ENCODE measurements at places on chromosomes 7 and 10.

- peak; percentile 20 for DNase-seq
Measured at GRCh38 chr10:132270256-132270655, 37.5 kb downstream of the STK32C start.

DNA sequence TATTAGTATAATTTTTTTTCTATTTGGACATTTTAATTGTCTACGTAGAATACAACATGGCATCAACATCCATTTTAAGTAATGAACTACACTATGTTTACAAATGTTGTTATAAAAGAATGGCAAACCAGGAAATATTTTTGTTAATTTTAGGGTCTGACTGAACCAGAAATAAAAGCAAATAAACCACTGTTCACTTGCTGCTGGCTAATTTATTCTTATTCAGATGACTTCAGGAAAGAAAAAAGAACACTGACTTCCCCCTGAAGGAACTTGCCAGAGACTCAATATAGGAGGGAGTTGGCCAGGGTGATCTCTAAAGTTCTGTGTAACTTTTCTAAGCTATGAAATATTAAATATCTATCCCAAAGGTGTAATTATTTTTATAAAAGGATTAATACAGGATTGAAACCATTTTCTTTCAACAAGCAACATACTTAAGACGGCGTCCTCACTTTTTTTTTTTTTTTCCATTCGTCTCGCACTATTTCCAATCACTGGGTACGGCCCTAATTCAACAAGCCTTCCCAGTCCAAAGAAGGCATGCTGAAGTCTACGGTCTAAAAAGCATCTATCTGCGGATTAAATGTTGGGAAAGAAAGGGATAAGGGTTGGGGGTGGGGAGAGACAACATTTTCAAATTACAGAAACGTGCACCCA lies 1.2 kb downstream of the USP6NL start:
- no peak for DNase-seq

DNA sequence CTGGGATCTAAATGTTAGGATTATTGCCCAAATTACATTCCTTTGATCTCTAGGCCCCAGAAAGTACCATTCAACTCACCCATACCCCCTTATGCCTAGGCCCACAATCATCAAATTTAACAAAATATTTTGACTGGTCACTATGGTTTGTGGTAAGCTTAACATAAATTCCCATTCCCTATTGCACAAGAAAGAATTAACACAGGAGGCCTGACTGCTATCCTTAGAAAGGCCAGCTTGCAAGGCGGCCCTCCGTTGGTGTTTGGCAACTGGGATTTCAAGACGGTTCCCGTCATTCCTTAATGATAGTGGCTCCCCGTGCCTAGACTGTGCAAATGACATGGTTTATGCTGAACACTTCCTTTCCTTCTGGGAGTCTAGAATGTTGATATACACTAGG lies 29.6 kb downstream of the ARHGAP21 start:
- no peak for DNase-seq

DNA sequence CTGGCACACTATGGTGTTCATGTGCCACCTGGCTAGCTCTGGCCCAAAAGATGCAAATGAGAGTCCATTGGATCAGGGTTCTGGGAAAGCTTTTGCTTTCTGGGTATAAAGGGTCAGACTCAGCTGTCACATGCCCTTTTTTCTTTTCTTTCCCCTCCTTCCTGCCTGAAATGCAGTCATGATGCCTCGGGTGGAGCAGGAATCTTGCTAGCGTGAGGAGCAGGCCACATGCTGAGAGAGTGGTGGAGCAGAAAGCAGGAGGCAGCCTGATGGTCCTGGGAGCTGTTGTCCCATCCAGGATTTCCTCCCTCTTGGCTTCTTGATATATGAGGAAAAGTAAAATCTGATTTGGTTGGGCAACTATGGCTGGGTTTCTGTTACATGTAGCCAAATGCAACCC lies 2.7 kb upstream of the LHPP start:
- DNase-seq = no peak

GRCh38 chr7:132176719-132177118 lies 399.6 kb downstream of the PLXNA4 start:
- no peak for DNase-seq

DNA sequence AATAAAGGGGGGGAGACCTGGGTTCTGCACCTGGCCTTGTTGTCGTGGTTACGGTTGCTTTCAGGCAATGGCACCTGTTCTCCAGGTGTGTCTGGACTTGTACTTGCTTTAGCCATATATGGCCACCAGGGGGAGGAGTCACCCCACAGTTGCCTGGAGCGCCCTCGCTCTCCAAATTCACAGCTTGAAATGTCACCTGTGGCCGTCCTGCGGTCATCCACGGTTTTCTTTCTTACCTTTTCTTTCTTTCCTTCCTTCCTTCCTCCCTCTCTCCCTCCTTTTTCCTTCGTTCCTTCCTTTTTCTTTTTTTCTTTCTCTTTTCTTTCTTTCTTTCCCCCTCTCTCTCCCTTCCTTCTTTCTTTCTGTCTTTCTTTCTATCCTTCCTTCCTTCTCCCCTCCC lies 157.2 kb upstream of the ZNF92 start:
- DNase-seq = peak; percentile 42

GRCh38 chr10:43287056-43288007 lies 20.5 kb upstream of the RASGEF1A start:
- no peak for DNase-seq

DNA sequence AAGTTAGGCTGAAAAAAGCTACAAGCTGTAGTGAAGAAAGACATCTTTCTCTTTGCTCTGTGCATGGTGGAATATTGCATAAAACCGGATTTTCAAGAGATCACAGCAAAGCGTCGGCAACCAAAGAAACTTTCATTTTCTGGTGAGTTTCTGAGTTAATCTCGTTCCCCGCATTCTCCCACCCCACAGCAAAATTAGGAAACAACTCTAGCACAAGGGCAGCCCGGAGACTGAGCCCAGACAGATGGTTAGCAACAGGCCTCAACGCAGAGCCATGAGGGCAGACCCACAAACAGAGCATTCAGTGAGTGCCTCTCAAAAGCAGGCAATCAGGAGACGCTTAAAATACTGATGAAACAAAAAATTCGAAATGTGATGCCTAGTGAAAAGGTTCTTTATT lies 396.1 kb upstream of the KLF6 start:
- no peak for DNase-seq

- DNase-seq = no peak
Measured at GRCh38 chr10:109898007-109898406, 25.3 kb downstream of the XPNPEP1 start.

DNA sequence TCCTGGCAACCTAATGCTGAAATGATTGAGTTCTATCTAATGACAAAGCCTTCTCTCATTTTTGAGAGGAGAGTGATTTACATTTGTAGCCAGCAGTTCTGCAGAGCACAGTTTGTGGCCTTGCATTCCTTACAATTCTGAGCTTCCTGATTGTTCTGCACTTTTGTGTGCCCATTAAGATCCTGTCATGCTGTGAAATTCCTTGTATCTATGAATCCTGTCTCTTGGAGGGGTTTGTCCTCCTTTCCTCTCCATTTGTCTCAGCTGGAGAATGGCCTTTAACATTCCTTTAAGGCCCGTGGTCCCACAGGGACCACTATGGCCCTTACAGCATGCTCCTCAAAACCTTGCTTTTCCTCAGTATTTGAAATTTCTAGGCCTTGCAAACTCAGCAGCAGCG lies 10.4 kb downstream of the KLHL7 start:
- no peak for DNase-seq

DNA sequence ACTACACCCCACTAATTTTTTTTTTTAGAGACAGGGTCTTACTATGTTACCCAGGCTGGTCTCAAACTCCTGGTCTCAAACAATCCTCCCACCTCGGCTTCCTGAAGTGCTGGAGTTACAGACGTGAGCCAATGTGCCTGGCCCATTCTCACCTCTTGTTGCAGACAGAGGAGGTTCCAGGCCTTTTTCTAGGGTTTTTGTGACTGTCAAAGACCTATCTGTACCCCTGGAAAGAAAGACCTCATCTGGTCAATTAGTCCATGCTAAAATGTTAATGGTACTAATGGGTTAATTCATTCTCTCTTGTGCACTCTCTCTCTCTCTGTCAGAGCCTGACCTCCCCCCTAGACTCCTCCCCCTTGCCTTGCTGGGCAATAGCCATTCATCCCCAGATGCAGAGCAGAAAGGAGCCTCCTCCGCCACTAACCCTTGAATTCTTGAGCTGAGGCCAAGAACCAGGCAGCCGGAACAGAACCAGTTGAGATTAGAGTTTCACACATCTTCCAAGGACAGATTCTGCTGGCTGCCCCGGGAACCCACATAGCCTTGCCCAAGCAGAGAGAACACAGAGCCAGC lies 209.7 kb downstream of the SKIDA1 start:
- peak; percentile 76 for DNase-seq

GRCh38 chr7:23470330-23471105 lies at the start of gene IGF2BP3:
Gene IGF2BP3 (minus strand): TSS chr7:23470491. CDS start chr7:23470110, 381 bp downstream.
- DNase-seq = no peak

- no peak for DNase-seq
Measured at GRCh38 chr7:18724318-18724717, 228.8 kb downstream of the HDAC9 start.

GRCh38 chr10:57689596-57690297 lies 577.9 kb downstream of the IPMK start:
- no peak for DNase-seq

DNA sequence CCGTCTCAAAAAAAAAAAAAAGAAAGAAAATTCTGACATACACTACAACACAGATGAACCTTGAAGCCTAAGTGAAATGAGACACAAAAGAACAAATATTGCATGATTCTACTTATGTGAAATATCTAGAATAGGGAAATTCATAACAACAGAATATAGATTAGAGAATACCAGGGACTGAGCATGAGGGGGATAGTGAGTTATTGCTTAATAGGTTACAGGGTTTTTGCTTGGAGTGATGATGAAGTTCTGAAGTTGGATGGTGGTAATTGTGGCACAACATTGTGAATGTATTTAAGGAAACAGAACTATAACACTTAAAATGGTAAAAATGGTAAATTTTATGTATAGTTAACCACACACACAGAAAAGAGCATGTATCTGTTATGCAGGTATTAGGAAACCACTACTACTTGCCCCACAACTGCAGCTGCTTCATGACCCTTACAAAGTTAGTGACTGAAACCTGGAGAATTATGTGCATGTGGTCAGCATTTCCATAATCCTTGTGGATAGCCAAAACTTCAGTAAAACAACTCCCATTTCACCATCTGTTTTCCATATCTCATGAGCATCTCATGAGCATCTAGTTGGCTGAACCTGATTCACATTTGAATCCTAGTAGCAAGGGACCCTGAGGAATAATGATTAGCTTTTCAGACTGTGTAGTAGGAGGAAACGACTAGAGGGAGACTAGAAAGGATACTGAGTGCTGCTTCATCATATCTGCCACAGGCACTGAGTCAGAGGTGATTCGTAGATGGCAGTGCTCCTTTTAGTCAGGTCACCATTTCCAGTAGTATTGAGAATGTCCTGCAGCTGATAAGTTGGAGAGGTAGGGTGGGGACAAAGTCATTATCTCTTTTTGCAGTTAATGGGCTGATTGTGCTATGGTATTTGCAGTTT lies 26.3 kb downstream of the SAMD8 start:
- no peak for DNase-seq

GRCh38 chr7:130872341-130872740 lies 138.3 kb upstream of the KLF14 start:
- no peak for DNase-seq

DNA sequence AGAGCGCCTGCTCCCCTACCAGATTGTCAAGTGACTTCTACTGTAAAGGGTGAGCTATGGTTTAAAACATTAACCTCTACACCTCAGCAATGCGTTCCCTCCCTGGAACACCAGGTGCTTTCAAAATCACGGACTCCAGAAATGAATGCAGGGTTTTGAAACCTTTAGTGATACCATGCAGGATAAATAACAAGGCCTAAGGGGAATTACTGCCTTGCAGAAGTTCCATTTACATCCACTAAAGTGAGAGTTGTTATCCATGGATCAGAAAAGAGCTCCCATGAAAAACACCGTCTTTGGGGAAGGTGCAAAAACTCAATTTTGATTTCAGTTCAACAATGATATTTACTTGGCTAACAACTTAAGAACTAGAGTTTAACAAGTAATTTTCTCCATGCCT lies 4.0 kb downstream of the FZD8 start:
- no peak for DNase-seq

GRCh38 chr7:24733414-24734060 lies 23.7 kb downstream of the GSDME start:
- no peak for DNase-seq

- DNase-seq = no peak
Measured at GRCh38 chr10:68981074-68981473, 7.5 kb upstream of the KIFBP start.

DNA sequence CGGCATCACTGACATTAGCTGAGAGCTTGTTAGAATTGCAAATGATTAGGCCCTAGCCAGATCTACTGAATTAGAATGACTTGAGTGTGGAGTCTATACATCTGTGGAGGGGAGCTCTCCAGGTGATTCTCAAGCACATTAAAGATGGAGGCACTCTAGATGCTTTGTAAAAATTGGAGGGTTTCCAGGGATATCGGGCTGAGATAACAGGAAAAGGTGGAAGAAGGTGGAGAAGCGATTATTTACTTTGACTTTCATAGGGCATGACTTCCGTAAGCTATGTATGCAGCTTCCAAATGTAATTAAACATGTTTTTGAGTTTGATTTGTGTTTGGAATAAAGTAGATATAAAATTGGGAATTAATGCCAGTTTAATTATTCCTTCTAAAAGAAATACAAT lies 235.0 kb upstream of the PTN start:
- no peak for DNase-seq

DNA sequence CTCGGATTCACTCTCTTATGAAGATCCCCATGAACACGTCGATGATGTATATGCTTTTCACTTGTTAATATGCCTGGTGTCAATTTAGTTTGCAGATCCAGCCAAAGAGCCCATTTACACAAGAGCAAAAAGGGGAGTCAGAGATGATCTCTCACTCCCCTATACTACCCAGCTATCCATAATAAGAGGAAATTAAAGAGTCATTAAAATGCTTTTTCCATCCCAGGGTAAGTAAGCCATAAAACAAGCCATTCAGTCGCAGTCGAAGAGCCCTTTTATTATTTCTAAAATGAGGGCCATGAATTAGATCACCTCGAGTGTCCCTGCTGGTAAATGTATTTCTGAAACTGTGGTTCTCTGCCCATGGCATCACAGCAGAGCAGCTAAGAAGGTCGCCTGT lies 41.2 kb downstream of the CHCHD3 start:
- DNase-seq = no peak

DNA sequence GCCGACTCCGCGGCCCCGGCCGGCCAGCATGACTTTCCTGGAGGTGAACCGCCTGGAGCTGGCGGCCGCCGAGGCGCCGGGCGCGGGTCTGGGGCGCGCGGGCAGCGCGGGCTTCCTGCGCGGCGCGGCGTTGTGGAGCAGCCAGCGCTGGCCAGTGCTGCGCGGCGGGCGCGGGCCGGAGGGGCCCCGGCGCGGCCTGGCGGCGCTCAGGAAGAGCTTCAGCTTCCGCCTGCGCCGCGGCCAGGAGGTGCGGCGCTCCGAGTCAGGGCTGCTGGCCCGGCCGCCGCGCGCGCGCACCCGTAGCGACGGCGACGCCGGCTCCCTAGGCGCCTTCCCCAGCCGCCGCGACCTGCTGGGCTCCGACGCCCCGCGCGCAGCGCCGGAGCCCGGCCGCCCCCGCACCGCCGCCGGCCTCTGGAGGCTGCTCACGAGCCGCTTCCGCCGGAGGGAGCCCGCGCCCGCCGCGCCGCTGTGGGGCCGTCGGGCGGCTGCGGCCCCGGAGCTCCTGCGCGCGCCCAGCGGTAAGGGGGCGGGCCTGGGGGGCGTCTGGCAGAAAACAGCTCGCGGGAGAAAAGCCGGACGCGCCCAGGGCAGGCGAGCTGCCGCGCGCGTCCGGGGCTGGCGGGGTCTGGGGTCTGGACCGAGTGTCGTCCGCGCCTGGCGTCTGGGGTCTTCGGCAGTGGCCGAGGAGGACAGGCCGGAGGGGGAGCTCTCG lies 29.0 kb downstream of the AGAP3 start:
- DNase-seq = peak; percentile 60

- no peak for DNase-seq
Measured at GRCh38 chr10:119352042-119352441, 144.7 kb downstream of the GRK5 start.

Measured in left ventricle myocardium superior (tissue), 1 donor.